ENCODE measurements at places on chromosomes 11 and 22.

- DNase-seq, result no peak
These were observed 14.7 kb upstream of the TREH start for GRCh38 chr11:118694185-118694584.

DNA sequence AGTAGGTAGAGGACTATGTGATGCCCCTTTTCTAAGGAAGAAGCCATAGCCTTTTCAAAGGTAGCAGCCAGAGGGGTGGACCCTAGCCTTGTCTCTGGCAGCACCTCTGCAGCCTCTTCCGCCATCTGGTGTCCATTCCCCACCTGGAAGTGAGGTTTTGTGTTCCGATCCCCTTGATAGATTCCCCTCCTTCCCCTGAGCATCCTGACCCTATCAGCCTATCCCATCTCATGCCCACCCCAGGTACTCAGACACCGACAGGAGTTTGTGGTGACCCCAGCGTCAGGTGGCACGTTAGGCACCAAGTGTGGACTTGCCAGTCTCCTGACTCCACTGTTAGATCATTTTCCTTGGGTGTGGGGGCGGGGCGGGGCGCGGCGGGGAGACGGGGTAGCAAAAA lies 398 bp upstream of the FAM89B start:
- DNase-seq, result no peak

DNA sequence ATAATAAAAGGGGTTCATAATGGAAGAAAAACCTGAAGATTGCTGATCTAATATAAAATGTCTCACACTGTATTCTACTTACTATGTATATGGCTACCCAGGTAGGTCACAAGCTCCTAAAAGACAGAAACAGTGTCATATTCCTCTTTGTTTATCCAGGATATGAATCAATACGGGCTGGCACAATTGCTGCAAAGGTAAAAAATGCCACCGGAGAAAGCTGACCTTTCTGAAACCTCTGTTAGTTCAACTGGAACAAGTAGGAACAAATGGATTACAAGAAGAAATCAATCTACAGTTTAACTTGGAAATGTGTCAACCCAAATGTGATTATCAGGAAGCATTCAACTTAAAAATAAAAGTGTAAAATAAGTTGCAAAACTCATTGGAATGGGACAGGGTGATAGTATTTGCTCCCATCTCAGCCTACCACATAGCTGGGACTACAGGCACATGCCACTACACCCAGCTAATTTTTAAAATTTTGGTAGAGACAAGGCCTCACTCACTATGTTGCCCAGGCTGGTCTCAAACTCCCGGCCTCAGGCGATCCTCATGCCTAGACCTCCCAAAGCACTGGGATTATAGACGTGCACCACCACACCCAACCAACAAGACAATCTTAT lies 27.6 kb downstream of the SLC35F2 start:
- no peak for DNase-seq

DNA sequence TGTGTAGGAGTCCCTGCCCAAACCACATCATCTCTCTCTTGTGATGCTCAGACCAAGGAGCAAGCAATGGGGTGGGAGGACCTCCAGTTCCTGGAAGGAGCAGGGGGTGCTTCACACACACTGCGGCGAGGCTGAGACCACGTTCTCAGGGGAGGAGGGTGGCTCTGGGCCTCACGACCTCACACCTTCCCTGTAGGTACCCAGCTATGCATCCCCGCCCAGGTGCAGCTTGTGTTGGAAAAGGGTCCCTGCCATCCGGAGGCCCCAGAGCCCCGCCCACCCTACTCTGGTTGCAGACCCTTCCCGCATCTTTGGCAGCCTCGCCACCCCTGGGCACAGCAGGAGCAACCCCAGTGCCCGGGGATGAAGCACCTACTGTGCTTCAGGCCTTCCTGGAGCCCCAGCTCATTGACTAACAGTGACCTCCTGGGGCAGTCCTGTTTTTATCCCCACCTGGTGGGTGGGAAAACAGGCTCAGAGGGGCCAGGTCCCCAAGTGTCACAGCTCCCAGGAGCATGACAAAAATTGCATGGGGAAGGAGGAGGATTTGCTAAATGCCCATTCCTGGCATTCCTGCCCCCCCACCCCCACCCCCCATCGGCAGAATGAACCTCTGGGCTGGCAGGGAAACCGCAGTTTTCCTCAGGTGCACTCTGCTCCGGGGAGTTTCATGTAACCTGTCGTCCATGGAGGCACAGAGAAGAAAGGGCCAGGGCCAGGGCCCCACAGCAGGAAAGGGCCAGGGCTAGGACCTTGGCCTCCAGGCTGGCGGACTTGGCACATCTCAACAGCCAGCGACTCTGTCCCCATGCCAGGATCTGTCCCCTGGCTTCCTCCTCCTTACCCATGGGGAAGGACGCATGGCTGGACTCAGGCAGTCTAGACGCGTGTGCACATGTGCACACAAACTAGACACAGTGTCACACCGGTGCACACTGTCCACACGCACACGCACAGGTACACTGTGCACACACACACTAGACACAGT lies 81.0 kb downstream of the IGLL1 start:
- no peak for DNase-seq

- peak; percentile 68 for DNase-seq
These were observed 28.5 kb upstream of the ALKBH3 start for GRCh38 chr11:43852057-43852636.

GRCh38 chr11:20154381-20154780 lies 5.9 kb downstream of the DBX1 start:
- DNase-seq, result no peak

DNA sequence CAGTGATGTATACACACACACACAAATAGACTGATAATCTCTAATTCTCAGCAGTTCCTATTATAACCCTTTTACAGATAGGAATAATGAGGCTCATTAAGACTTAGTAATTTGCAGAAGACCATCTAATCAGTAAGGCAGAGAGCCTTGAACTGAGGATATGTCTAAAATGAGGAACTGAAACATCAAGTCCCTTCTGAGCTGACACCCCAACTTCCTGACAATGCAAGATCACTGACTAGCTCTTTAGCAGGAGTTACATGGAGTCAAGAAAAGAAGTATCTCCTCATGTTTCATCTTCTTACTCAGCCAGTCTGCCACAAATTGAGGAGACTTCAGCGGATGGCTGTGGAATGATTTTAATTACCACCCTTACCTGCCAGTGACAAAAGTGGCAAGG lies 193.0 kb downstream of the MSANTD4 start:
- no peak for DNase-seq

- DNase-seq, result peak; percentile 17
These were observed 718 bp downstream of the FADS2 start for GRCh38 chr11:61828629-61829407.

- no peak for DNase-seq
These were observed 4.0 kb downstream of the P4HA3 start for GRCh38 chr11:74307434-74307833.

DNA sequence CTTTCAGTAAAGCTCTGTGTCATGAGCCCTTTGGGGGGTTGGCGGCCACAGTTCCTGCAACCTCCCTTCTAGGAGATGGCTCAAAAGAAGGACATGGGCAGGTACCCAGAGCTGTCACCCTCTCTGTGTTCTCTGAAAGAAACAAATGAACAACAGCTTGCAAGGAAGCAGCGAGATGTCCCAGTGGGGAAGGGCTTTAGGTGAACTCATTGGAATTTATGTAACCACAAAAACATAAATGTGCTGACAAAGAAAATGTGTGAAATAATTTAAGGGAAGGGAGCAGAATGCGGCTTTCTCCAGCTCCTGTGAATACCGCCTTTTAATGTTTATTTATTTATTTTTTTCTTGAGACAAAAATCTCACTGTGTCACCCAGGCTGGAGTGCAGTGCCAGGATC lies 3.3 kb downstream of the PARVG start:
- DNase-seq, result no peak

GRCh38 chr22:44544816-44545433 lies 46.9 kb upstream of the RTL6 start:
- no peak for DNase-seq

GRCh38 chr22:26461188-26461810 lies 22.3 kb downstream of the HPS4 start:
- DNase-seq, result no peak

GRCh38 chr22:38017272-38017920 lies 33.0 kb upstream of the SOX10 start:
- DNase-seq, result no peak

- DNase-seq, result no peak
These were observed 54.7 kb downstream of the PICALM start for GRCh38 chr11:86014221-86014620.

- no peak for DNase-seq
These were observed 31.1 kb downstream of the GRAMD1B start for GRCh38 chr11:123461164-123461563.

DNA sequence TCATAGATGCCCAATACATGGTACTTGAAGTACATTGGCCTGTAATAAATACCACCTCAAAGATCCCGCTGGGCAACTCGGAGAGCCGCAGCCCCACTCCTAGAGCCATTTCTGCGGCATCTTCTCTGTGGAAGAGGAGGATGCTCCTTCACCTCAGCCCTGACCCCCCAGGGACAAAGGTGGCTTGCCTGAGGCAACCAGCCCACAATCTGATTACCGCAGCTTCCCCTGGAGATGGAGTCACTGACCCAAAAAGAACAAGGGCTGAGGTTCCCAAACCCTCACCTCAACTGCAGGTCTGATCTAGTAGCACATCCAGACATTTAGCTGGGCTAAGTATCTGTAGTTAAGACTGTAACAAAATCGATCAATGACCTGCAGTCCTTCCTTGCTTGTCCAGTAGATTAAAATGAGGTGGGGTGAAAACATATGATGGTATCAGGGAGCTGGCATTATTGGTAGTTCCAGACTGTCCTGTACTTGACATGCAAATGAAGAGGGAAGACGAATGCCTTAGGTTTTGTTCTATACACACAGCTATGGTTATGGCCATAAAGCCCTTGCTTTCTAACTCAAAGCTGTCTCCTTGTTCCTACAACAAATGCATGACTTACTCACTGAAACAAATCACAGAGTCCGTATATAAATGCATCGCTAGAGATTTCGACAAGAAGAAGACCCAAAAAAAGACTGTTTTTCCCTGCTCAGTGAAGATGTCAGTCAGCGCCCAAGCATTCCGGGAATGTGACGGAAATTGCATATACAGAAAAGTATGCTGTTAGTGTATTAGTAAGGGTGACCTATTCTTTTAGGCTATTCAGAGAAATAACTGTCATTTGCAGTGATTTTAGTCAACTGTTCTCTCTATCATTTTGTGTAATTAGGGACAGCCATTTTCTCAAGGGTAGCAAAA lies 33.7 kb downstream of the C11orf71 start:
- no peak for DNase-seq

GRCh38 chr22:32644252-32645100 lies 157.0 kb upstream of the TIMP3 start:
- no peak for DNase-seq

DNA sequence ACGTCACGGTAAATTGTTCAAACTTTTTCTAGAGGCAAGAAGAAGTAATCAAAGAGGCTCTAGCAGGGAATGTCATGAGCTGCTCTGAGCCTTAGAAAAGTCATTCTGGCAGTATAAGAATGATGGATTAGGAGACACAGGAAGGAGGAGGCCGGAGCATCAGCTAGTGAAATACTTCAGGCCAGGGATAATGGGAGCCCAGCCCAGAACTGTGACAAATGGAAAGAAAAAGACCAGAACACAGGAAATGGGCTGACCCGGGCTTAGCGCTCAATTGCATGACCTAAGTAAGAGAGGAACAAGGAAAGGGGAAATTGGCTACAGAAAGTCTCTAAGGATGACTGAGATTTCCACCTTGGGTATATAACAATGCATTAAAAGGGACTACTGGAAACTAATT lies 108.6 kb downstream of the LARGE1 start:
- no peak for DNase-seq

DNA sequence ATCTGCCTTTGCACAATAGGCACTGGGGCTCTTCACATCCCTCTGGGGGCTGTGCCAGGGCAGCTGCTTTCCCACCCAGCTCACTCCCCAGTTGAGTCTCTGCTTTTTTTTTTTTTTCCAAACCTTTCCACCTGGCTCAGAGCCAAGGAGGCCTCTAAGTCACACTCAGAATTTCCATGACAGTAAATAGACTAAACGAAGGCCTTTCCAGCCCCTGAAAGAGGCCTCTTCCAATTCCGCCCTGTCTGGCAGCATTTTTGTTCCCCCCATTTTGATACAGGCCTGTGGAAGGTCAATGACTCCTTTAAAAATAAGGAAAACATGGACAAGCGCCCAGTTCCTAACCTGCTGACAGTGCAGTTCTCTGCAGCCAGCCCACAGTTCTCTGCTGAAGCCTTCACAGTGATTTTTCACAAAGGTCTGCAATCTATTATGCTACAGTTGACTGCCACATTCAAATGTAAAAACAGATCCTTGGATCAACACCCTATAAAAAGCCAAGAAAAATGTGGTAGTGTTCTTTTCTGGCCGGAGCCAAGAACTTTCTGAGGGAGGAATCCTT lies 107.5 kb upstream of the SESN3 start:
- no peak for DNase-seq

Measured in stimulated activated CD4-positive, alpha-beta T cell treated with anti-CD3 and anti-CD28 coated beads, Interleukin-12 subunit alpha, Interleukin-12 subunit beta, amount 100 ng/mL, for 48 hours (primary cell).